ENCODE measurements at places on chromosomes 11 and 22.

DNA sequence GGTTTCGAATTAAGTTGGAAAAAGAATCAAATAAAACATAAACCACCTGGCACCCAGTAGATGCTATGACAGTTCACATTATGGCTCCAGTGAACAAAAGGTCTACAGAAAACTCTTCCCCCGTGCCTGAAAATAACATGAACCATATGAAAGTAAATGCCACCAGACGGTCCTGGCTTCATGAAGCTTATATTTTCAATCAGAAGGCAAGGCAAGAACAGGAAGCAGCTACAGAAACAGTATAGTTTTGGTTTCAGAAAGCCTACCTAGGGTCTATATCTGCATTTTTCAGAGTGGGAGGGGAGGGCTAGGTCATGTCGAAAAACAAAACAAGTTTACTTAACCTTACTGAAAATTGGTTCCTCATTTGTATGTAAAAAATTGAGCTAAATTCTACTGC, 9.8 kb downstream of the RAB30 start:
- peak; percentile 95 for DNase-seq

GRCh38 chr11:73893041-73893440, 16.2 kb downstream of the PAAF1 start:
- no peak for DNase-seq

DNA sequence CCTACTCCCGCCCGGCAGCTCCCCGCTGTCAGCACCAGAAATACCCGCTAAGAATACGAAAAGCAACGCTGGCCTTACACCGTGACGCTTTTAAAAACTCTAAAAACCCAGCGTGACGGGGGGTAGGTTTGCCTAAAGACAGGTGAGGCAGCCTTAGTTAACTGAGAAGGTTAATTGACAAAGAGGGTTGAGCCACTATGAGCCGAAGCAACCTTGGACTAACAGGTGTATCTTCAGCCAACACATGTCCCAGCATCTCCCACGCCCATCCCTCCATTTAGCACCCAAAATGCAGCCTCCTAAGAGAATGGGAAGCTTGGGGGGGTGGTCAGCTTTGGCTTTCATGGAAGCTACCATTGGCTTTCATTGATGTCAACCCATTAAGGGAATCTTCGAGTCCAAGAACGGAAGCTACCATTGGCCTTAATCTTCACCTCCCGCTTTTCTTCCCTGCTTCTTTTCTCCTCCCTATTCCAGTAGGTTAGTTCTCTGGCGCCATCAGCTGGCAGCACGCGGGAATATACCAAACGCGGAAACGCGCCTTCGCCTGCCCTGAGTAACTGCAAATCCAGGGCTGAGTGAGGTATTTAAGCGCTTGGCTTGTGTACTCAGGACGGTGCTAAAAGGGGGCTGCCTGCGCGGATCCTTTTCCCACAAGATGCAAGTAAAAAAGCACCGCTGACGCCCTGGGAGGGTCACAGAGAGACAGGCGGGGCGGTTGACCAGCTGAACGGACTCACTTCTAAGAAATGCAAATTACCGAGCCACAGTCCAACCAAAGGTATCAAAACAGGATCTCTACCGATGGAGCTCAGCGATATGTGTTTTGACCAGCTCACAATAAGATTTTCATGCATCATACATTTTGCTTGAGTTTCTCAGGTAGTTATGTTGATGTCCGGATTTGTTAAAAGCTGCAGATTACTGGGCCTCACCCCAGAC, 38.5 kb upstream of the GLYATL1 start:
- peak; percentile 13 for DNase-seq

- DNase-seq, result no peak
Measured at GRCh38 chr11:117371453-117371852, 43.8 kb downstream of the CEP164 start.

- no peak for DNase-seq
Measured at GRCh38 chr22:43851058-43851978, 11.0 kb downstream of the SULT4A1 start.

GRCh38 chr22:42134100-42135020, 3.8 kb upstream of the CYP2D6 start:
- DNase-seq, result no peak

DNA sequence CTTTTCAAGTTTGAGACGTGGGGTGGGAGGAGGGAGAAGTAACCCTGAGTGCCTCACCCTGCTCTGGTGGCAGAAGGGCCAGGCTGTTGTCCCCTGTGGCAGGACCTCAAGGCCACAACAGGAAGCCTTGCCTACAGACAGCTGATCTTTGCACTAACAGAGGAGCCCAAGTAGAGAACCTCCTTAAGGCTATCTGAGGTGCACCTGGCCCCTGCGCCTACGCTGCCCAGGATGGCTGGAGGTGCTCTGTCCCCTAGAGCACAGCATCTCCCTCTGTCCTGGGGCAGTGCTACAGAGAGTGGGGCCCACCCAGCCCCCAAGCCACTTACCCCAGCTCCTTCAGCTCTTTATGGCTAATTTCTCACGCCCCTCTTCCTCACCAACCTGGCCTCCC, 27.0 kb downstream of the MYO7A start:
- DNase-seq, result no peak

GRCh38 chr22:27820896-27821866, 19.6 kb upstream of the MN1 start:
- no peak for DNase-seq

- no peak for DNase-seq
Measured at GRCh38 chr11:72235351-72236057, 8.5 kb downstream of the PHOX2A start.

GRCh38 chr22:46352691-46353386, 17.3 kb downstream of the TRMU start:
- no peak for DNase-seq

DNA sequence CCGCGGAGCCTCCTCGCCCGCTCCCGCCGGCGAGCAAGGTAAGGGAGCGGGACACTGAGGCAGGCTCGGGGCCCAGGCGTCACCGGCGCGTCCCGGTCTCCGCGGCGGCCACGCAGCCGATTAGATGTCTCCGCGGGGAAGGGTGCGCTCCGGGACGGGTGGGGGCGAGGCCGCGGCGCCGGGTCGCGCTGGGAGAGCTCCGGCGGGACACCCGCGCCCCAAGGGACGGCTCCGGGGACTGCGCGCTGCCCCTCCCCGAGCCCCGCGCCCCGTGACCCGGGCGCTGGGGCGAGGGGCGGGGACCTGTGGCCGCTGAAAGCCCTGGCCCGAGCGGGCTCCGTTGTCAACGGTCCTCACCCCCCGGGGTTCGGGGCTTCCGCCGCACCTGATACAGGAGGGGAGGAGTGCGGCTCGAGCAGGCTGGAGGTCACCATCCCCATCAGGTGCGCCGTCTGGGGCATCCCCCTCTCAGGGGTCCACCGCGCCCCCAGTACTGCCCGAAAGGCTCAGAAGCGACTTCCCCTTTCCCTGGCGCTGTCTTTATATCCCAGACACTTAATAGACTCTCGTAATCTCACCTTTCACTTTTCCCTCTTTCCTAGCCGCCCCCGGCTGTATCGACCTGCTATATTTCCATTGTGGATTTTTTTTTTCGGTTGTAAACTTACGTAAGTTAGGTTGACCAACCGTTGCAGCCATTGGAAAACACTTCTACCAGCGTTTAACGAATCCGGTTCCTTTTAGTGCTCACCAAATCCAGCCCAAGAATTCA, 573 bp downstream of the PPFIA1 start:
- no peak for DNase-seq

DNA sequence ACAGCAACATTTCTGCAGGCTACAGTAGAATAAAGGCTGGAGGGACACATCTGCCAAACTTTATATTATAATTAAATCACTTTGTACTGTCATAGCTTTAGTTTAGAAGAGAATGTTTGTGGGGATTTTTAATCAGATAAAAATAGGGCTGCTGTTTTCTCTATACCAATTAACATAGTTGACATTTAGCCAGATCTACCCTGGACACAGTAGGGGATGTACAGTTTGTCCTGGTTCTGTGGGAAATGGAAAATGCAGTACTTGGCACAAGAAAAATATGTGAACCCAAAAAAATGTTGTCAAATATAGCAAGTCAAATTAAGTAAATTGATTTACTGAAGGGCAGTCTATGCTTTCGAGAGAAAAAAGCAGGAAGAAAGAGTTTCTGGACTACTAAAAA, 20.8 kb upstream of the PICALM start:
- no peak for DNase-seq
